ENCODE measurements at places on chromosomes 12 and 14. TPM values are rescaled to one million over a fixed set of nuclear protein-coding genes. Genes with fewer than 3 reads are reported as not detected.
A peak's percentile ranks its signal among the peaks of the same experiment; 100 is the strongest.

Gene BMP4
- total RNA-seq, result 4.3 TPM

Gene C14orf180
- 0.32 TPM for total RNA-seq

Gene SLC17A8
- not detected for total RNA-seq

Gene CYP27B1
- 0.42 TPM for total RNA-seq

Gene LTBP2
- 33.0 TPM for total RNA-seq

Gene IRAK4
- 3.0 TPM for total RNA-seq

Gene SPX
- total RNA-seq, result 0.59 TPM

Gene GSC
- 0.36 TPM for total RNA-seq

GRCh38 chr12:64625243-64626077 is 15.2 kb downstream of the RASSF3 start:
- DNase-seq, result peak; percentile 59

GRCh38 chr12:53806721-53807120 is 54.9 kb upstream of the CISTR start:
- no peak for DNase-seq

- no peak for DNase-seq
Measured at GRCh38 chr12:4216187-4216927, 57.2 kb upstream of the CCND2 start.

- no peak for DNase-seq
Measured at GRCh38 chr14:38290601-38291188, 34.8 kb upstream of the CLEC14A start.

DNA sequence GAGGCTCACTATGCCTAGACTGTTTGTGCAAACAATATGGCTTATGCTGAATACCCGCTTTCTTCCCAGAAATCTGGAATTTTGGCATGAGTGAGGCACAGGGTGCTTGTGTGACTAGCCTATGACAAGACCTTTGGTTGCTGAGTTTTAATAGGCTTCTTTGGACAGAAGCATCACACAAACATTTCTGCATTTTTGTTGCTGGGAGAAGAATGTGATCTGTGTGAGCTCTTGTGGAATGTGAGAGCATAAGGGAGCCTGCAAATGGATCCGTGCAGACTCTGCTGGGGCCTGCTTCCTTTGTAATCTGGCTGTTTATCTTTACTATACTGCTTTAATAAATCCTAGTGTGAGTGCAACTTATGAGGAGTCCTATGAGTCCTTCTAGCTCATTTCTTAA is 83.0 kb upstream of the ZDHHC17 start:
- no peak for DNase-seq

DNA sequence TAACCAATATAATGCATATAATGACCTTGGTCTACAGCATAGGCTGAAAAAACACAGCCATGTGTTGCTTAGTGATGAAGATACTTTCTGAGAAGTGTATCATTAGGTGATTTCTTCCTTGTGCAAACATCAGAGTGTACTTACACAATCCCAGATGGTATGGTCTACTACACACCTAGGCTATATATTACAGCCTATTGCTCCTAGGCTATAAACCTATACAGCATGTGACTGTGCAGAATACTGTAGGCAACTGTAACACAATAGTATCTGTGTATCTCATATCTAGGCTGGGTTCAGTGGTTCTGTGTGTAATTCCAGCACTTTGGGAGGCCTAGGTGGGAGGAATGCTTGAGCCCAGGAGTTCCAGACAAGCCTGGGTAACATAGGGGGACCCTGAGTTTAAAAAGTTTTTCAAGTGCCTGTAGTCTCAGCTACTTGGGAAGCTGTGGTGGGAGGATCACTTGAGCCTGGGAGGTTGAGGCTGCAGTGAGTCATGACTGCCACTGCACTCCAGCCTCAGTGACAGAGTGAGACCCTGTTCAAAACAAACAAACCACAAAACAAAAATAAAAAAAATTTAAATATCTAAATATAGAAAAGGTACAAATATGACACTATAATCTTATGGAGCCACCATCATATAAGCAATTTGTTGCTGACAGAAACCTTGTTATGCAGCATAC is 66.6 kb downstream of the GRIP1 start:
- no peak for DNase-seq

GRCh38 chr12:93425736-93426411 is 15.9 kb downstream of the UBE2N start:
- DNase-seq, result no peak

- no peak for DNase-seq
Measured at GRCh38 chr12:77488041-77488620, 342.6 kb upstream of the NAV3 start.

DNA sequence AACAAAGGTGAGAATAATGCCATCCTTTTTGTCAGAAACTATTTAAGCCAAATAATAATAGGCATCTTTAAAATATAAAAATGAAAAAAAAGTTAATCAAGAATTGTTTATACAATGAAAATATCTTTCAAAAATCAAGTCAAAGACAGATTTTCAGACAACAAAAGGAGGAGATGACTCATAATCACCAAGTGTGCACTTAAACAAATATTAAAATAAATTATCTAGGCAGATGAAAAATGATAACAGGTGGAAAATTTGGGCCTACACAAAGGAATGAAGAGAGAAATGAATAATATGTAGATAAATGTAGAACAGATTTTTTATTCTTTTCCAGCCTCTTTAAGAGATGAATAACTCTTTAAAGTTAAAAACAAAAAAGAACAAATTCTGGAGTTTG is 250.0 kb upstream of the PLEKHG7 start:
- no peak for DNase-seq

- DNase-seq, result no peak
Measured at GRCh38 chr14:92511453-92512238, 1.9 kb upstream of the RIN3 start.

GRCh38 chr12:66242311-66242710 is 53.3 kb downstream of the IRAK3 start:
- DNase-seq, result no peak

- no peak for DNase-seq
Measured at GRCh38 chr12:131836714-131837397, 8.7 kb downstream of the MMP17 start.

DNA sequence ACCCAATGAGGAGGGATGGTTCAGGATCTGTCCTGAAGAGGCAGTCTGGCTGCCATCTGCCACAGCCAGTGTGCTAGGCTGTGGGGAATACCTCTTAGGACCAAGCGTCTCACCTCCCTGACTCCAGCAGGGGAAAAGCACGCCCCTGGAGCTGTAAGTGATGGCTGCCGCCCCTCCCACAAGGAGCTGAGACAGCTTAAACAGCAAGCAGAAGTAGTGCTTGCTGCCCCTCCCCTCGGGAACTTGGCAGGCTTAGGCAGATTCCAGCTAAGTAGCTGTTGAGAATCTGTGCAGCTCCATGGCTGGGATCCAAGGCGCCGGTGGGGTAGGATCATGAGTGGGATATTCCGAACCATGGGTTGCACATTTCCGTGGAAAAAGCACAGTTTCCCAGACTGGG is 360.4 kb upstream of the MDGA2 start:
- no peak for DNase-seq

GRCh38 chr12:116735951-116736599 is 1.8 kb downstream of the SPRING1 start:
- DNase-seq, result no peak

GRCh38 chr14:90452366-90452765 is 55.5 kb downstream of the CALM1 start:
- no peak for DNase-seq

- no peak for DNase-seq
Measured at GRCh38 chr14:61192989-61193388, 88.1 kb downstream of the TMEM30B start.

GRCh38 chr12:13187399-13187798 is 9.1 kb upstream of the EMP1 start:
- DNase-seq, result no peak

DNA sequence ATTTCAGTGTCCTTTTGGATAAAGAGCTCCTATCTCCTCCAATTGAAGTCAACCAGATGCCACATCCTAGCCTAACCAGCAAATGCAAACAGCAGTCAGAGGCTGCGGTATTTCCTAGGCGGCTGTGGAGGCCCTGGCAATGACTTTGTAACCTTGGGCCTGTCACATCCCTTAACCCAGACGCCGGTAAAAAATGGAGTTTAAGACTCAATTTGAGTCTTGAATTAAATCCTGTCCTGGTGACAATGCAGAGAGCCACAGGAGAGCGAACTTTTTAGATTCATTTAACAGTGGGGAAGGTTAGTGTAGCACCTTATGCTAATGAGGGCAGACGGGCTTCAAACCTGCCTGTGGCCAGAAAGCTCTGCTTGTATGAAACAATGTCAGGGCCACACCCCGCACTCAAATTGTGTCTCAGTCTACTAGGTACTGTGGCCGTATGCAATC is 1.3 kb downstream of the C12orf75 start:
- DNase-seq, result no peak

DNA sequence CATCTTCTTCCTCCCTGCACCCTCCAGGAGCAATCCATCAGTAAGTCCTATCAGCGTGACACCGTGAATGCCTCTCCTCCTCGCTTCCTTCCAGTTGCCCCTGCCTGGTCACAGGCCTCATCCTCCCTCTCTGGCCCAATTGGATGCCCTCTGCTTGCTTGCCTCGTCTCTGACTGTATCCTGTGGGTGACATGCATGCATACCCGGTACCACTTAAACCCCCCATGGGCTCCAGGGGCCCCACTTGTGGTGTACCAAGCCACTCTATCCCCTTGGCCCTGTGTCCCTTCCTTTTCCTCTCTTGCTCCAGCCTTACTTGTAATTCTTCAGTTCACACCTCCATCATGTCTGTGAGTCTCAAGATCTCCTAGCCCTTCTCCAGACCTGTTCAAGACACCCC is 106.0 kb upstream of the RTL1 start:
- no peak for DNase-seq

GRCh38 chr12:53596920-53597363 is 29.2 kb downstream of the ATF7 start:
- no peak for DNase-seq
